ENCODE measurements at places on chromosomes 4 and X.

DNA sequence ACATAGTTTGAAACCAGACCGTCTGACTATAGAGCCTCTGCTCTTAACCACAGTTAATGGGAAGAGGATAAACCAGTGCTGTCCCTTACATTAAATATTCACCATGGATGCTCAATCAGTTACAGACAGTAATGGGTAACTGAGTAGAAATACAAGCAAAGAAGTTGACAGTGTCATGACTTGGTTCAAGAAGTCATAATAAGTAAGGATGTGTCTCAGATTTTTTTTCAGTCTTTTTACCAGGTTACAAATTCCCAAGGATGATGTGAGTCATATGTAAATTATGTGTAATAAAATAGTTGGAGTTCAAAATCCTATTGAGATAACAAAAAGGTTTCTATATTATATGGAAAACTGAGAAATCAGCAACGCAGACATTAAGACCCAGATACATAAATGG, 31.1 kb downstream of the ZCCHC4 start:
- DNase-seq, result no peak

- no peak for DNase-seq
Measured at GRCh38 chr4:36330796-36331195, 49.4 kb downstream of the DTHD1 start.

- DNase-seq, result no peak
Measured at GRCh38 chr4:141768954-141769353, 132.6 kb downstream of the IL15 start.

DNA sequence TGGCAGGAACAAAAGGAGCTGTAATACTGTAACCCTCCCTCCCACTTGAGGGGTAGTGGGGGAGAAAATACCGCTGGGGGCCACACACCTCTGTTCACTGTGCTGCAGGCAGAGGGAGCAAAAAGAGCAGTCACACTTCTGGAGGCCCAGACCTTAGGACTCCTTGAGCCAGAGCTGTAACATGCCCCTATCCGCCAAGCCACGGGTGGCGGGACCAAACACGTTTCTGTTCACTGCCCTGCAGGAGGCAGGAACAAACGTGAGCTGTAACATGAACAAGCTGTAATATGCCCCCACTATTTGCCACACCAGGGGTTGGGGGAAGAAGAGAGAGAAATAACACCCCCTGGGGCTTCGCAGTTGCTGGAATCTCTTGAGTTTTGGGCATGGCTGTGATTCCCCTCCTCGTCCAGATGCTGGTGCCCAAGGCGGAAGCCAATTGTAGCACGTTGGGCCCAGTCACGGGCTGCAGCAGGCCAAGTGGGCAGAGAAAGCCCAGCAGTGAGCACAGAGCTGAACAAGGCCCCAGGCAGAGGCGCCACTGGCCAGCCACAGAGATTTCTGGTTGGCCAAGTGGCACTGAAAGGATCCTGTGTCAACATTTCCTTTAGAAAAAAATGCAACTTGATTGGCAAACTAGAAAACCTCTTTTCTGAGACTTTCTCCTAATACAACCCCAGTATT, 509.7 kb downstream of the INPP4B start:
- DNase-seq, result no peak

DNA sequence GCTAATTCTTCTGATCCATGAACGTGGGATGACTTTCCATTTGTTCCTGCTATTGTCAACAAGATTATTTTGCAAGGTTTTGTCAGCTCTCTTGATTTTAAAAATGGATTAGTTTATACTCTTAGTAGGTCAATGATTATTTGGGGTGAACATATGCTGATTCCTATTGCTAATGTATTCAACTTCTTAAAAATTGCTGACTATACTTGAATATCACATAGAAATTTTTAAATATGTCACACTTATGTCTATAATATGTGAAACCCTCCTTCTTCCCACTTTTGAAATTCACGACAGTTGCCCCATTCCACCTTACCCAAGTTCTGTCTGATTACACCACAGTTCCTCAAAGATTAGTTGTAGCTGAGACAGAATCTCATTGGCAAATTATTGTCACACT, 465.7 kb upstream of the TENM3 start:
- DNase-seq, result no peak

- DNase-seq, result no peak
Measured at GRCh38 chr4:89997171-89997704, 102.6 kb downstream of the MMRN1 start.

DNA sequence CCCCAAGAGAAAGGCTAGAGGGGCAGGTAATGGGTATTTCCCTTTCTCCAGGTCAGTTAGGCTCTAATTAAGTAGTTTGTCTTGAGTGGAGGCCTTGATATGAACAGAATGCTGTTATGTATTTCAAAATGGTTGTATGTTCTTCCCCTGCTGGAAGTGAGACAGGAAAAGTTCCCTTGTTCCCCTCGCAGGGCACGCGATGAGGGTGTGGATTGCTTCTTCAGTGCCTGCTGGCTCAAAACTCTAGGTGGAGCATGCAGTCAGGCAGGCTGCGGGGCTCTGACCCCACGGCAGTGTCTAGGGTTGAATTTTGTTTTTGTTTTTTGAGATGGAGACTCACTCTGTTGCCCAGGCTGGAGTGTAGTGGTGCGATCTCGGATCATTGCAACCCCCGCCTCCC, 341.0 kb upstream of the ZCCHC13 start:
- no peak for DNase-seq

GRCh38 chrX:120559804-120560203, 958 bp downstream of the CUL4B start:
- DNase-seq, result peak; percentile 12

DNA sequence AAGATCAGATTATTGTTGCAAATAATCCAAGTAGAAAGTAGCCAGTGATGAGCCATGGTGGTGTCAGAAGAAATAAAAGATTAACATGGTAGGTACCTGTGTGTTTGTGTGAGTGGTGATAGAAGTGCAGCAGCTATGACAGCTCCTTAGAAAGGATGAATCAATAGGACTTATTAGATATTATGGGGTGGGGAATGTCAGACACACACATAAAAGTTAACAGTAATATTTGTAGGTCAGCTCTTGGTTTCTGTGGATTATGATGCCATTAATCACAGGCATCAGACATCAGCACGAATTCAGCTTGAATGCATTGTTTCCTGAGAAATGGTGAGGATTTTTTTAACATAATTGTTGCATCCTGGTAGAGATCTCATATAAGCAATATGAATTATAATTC, 695.7 kb downstream of the CENPC start:
- DNase-seq, result no peak

DNA sequence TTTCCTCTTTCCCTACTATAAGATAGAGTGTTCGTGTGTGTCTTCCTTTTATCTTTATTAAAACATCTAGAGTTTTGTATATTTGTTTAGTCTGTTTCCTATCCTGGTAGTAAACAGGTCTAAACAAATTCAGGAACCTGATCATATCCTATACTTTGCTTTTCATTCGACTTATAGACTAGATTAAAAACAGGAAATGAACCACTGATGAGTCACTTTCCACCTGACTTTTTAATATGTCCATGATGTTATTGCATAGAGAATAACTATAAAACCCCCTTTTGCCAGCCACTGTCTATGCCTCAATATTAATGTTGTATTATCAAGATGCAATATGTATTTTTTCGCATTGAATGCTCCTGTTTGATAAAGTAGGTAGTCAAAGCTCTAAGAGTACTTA, 1794.0 kb downstream of the STIM2 start:
- DNase-seq, result no peak

- peak; percentile 53 for DNase-seq
Measured at GRCh38 chr4:108370291-108371141, 201.8 kb upstream of the LEF1 start.

DNA sequence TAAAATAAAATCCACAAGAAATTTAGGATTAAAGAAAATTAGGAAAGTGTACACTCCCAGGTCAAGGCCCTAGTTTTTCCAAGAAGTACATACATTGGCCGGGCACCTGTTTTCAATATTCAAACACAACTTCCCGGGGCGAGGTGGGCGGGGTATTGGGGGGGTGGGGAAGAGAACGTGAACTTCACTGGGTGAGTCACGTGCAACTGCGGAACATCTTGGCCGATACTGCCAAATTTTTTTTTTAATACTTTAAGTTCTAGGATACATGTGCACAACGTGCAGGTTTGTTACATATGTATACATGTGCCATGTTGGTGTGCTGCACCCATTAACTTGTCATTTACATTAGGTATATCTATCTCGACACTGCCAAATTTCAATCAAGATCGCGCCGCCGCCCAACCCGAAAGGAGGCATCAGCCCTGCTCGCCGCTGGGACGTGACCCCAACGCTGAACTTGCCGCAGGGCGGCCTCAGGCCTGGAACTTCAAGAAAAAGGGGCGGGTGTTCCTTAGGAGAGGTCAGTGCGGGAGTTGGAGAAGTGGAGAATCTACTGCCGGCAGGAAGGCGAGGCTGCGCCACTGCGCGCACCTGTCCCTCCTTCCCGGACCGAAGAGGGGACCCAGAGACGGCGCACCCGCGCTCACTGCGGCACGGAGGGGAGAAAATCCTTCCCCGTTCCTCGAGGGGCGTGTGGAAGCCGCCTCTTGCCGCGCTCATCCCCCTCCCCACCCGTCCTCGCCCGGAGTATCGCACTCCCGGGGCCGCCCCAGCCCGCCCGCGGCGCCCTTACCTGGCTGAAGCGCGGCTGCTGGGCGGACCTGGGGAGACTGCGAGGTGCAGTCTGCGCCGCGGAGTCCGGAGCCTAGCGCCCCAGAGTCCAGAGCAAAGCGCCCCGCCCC, at the start of gene TEC:
Gene TEC (minus strand): TSS at position 883 of the 905 bp plus-strand sequence. CDS start 41,224 bp downstream, outside the sequence.
- peak; percentile 67 for DNase-seq

DNA sequence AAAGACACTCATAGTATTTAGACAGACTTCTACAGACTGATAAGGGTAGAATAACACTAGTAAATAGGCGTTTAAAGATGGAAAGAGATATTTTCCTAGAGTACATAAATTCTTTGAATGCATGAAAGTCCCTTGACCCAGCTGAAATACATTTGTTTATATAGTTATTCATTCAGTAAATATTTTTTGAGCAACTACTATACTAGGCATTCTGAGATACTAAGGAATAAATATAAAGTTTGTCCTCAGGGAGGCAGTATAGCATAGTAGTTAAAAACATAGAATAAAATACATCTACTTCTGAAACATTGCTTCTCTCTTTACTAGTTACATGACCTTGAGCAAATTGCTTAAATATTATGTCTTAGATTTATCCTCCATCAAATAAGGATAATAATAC, 27.4 kb downstream of the HMGN5 start:
- DNase-seq, result no peak

GRCh38 chr4:153585026-153585425, 99.1 kb upstream of the TLR2 start:
- DNase-seq, result no peak

DNA sequence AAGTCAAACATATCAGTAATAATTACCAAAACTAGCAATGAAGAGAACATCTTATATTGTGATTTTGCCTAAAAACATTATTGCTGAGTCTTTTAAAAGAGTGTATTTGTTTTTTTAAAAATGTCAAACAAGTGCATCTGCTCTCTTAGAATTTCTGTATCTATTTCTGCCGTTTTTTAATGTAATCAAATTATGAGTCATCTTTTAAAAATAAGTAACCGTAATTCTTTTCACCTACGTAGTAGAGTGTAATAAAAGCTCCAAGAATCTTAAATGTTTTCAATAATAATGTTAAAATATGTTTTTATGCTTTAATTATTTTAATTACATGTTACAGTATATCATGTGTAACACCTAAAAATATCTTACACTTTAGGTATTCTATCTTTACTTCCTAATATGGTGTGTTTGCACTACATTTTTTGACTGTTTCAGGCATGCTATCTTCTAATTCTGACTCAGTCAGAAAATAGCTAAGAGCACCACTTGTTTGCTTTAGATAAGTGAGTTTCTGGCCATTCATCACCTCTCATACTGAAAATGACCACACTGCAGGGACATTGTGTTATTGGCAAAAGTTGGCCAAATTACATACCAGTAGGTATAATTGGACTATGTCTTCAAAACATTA, 368.5 kb downstream of the PCDH7 start:
- no peak for DNase-seq

- no peak for DNase-seq
Measured at GRCh38 chrX:133405498-133406185, 9.6 kb downstream of the GPC4 start.

- DNase-seq, result no peak
Measured at GRCh38 chrX:30580641-30581040, 3.1 kb upstream of the TASL start.

DNA sequence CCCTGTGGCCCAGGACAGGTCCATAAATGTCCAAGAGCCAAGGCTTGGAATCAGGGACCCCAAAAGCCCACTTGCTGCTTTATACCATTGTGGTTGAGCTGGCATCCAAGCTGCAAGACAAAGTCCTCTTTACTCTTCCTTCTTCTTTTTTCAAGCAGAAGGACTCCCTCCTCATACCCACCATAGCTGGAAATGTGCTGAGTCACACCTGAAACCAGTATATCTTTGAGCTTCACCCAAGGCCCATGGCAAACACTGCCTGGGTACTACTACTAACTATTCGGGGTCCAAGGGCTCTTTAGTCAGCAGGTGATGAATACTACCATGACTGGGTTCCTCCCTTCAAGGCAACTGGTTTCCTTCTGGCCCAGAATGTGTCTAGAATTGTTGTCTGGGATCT, 37.3 kb upstream of the NMU start:
- DNase-seq, result no peak

DNA sequence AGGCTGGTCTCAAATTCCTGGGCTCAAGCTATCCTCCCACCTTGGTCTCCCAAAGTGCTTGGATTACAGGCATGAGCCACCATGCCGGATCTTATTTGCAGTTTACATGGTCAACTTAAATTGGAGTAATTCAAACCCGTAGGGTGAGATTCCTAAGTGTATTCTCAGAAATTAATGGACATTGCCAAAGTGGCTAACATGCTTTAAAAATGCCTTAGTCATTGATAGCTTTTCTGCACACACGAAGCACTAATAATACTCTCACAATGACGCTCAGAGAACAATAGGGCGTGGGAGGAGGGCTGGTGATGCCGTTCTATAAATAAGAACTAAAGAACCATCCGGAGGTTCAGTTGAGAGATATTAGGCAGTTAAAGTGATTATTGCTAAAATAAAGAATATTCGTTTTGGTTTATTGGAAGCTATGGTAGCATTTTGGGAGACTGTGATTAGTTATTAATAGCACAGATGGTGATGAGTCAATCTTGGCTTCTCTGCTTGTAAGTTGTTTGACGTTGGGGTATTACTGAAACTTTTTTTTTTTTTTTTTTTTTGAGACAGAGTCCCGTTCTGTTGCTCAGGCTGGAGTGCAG, 79.1 kb downstream of the TRAPPC11 start:
- DNase-seq, result no peak

DNA sequence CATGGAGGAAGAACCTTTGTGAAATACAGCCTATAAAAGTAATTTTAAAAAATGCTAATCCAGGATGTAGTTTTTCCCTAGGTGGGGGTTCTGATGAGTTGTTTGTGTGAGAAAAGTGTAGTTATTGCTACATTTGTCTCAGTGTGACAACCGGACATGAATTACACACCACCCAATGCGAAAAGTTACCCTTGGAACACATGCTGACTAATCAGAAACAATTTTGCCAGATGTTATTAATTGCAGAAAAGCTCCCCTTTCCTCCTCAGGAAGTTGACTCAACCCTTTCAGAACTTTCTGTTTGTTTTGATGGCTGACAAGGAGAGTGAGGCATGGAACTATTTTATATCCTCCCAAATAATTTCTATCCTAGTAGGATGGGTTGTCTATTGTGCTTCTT, 38.1 kb upstream of the EDA2R start:
- no peak for DNase-seq

Data from CD4-positive, alpha-beta T cell treated with Interleukin-17A for 4 hours (primary cell).